ENCODE measurements at places on chromosomes 7 and 10.

GRCh38 chr10:5484205-5484604 is 15.2 kb downstream of the CALML5 start:
- no peak for DNase-seq

- no peak for DNase-seq
Observed at GRCh38 chr10:72688208-72688651, 3.7 kb upstream of the MCU start.

DNA sequence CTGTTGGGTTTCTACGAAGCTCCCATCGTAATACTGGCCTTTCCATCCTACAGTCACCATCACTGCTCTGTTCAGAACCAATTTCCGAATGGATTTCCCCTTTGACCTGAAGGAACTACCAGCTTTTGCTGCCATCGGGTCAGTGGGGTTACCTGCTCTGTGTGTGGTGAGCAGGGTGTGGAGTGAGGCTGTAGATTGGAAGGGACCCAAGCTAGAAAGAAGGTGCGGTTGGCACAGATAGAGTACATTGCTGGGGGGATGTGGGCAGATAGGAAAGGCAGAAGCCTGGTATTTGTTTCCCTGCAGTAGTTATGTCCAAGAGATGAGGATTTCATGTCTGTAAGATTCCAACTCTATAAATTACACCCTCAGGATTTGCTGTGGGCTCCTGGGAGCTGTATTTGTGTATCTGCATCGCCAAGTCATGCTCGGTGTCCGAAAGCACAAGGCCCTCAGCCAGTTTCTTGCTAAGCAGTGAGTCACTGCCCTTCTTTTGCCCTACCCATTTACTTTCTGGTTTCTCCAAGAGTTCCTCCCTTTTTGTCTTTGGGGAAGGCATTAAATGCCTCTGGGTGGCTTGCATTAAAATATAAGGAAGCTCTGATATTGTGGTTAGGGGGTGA is 15.4 kb downstream of the CLCN1 start:
- DNase-seq = no peak

DNA sequence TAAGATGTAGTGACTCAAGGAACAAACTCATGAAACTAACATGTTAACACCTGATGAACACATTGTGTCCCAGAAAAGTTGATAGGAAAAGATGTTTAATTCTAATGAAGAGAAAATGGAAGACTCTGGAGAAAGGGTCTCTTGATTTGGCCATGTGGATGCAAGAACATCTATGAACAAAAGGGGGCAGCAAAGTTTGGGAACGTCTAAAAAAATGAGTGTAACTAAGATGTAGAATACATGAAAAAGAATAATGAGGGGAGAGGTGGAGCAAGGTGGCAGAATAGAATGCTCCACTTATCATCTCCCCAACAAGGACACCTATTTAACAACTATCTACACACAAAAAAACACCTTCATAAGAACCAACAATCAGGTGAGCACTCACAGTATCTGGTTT is 805.1 kb downstream of the TNS3 start:
- DNase-seq = no peak

DNA sequence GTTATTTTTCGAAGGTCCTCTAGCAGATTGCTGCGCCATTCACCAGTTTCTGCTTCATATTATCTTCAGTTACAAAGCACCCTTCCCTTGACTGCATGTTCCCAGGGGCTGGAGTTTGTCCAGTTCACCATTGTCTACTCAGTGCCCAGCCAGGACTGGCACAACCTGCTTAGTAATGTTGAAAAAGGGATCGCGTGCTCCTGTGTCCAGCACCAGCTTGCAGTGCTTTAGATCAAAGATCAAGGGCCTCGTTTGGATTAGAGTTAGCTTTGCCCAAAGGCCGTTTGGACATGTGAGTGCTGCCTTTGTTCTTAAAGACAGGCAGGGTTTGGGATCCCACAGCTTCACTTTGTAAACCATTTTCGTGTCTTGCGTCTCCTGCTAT is 867 bp downstream of the ATP6V0E2 start:
- DNase-seq = no peak

DNA sequence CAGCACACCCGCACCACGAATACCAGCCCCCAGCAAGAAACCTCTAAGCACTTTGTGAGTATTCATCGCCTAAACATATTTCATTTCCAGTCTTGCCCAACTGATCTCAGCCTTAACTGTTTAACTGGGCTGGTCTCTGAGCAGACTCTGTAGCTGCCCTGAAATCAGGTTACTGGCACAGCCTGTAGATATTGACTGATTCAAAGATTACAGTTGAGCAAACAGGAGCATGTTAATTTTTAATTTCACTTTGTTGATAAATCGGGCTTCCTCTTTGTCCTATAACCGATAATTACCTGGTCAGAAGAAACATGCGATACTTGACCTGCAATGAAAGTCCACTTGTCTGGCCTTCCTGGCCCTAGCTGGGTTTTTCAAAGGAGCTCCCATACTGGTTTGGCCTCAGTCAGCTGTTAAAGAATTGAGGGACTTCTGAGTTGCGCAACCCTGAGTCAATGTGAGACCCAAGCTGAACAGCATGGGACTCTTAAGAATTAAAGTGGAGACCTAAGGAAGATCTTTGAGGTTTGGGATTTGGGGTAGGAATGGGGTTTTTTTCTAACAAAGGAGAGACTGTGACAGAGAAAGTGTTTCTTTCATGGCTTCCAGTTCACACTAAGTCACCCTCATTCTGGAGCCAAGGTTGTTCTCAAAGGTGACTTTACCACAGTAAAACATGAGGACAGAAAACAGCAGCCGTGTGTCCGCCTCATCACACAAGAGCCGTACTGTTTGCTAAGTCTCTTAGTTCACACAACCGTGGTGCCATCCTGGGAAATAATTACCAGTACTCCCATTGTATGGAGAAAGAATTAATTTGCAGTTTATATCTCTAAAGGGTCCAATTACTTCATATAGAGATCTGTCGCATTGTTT is 75.9 kb downstream of the PPP1R3C start:
- DNase-seq = no peak

- no peak for DNase-seq
Observed at GRCh38 chr10:112209684-112210131, 26.1 kb upstream of the GPAM start.

DNA sequence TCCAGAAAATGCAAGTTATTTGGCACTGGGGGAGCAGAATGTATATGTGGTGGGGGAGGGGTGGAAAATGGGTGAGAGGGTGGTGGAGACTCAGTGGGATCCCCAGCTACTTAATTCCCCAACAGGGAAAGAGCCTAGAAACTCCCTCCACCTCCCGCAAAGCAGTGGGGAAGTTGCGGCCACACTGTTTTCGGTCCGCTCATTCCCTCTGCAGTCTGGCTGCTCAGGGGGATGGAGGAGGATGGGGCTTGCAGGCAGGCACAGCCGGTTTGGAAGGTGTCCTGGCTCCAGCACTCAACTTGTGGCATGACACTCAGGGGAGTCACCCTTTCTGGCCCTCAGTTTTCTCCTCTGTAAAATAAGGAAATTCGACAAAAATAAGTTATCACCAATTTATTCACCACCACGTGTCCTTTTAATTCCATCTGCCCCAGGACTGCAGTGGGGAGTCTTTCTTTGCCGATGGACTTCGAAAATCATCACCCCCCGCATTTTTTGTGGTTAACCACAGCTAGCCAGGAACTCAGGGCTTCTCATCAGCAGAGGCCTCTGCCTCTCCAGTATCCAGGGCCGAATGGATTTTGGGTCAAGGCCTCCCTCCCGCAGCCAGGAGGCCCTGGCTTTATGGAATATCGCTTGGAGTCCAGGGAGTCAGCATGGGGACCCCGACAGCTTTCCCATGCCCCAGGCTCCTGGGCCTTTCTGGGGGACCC is 1.6 kb upstream of the HTRA1 start:
- DNase-seq = no peak

GRCh38 chr7:96686305-96686704 is 23.3 kb downstream of the SEM1 start:
- no peak for DNase-seq

All from NCI-H345 (cell line).